ENCODE measurements at places on chromosomes 3 and 15.
A peak's percentile ranks its signal among the peaks of the same experiment; 100 is the strongest.

DNA sequence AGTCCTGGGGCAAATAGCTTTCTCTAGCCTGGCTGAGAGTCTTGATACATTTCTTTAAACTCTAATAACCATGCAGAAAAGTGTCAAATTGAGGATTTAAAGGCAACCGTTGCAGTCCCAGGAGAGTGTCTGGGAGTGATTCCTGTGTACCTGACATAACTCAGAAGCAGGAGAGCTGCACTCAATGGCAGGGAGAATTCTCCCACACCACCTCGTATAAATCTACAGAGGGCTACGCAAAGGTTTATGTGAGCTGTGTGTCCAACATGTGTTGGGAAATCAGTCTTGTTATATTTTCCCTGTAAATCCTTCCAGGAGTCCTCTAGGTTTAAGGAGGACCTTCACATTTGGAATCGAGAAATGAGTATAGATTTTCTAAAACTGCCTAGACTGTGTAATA is 192.6 kb downstream of the WDR72 start:
- no peak for DNase-seq

- no peak for DNase-seq
Observed at GRCh38 chr3:69647511-69648110, 91.7 kb upstream of the MITF start.

- no peak for DNase-seq
Observed at GRCh38 chr3:182212479-182213076, 500.9 kb downstream of the SOX2 start.

GRCh38 chr3:123534264-123534663 is 50.6 kb downstream of the HACD2 start:
- DNase-seq: no peak

GRCh38 chr15:40108855-40109735 is at the start of gene BMF:
TSS of gene BMF (minus strand) at chr15:40108879. CDS start at chr15:40106086, 2,793 bp downstream.
- peak; percentile 99 for DNase-seq

GRCh38 chr3:78613421-78613879 is 1154.3 kb downstream of the ROBO1 start:
- no peak for DNase-seq

- DNase-seq: no peak
Observed at GRCh38 chr3:67118635-67119034, 120.5 kb downstream of the KBTBD8 start.

- no peak for DNase-seq
Observed at GRCh38 chr3:69842789-69843188, 103.5 kb downstream of the MITF start.

DNA sequence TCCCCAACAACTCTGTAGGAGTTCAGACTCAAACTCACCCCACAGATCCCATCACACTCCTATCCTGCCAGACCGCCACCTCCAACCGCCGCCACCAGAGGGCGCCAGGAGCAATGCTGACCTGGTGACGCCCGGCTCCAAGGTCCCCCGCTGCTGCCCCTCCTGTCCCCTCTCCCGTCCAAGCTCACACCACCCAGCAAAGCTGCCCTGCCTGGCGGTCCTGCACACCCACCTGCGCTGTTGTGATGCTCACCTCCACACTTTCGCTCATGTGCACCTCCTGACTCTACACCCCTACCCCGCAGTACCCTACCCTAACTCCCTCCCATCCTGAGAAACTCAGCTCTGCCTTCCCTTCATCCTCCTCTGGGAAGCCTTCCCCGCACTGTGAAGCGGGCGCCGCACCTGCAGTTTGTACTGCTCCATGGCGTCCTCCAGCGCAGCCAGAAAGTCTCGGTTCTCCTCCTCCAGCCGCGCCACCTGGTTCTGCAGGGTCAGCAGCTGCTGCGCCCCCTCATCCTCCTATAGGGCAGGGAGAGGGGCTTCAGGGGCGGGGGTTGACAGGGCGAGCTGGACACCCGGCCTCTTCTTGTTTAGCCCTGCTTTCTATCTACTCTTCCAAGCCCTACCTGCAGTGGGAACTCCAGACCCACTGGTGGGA is 7.9 kb downstream of the KIF7 start:
- DNase-seq: peak; percentile 51

- DNase-seq: no peak
Observed at GRCh38 chr3:9322780-9323179, 40.1 kb upstream of the THUMPD3 start.

DNA sequence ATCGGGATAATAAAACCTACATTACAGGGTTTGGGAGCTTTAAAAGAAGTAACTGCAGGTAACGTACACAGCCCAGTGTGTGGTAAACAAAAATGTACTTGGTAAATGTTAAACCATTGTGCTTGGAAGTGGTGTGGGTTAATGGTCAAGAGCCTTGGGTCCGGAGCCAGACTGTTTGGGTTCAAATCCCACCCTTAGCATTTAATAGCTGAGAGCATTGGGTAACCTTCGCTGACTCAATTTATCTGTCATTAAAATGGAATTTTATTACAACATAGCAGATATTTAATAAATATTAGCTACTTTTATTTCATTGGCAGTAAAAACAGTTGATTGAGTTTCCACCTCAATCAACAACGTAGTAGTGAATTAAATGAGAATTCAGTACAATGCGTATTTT is 1.5 kb downstream of the FSTL1 start:
- no peak for DNase-seq

DNA sequence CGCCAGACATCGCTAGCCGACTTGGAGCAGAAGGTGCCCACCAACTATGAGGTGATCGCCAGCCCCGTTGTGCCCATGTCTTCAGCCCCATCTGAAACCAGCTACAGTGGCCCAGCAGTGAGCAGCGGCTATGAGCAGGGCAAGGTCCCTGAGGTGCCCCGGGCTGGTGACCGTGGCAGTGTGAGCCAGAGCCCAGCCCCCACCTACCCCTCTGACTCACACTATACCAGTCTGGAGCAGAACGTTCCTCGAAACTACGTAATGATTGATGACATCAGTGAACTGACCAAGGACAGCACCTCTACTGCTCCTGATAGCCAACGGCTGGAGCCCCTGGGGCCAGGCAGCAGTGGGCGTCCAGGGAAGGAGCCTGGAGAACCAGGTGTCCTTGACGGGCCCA is 12.9 kb upstream of the APEH start:
- DNase-seq: no peak

GRCh38 chr15:67936258-67936657 is 96.4 kb upstream of the RNU6-1 start:
- DNase-seq: no peak

DNA sequence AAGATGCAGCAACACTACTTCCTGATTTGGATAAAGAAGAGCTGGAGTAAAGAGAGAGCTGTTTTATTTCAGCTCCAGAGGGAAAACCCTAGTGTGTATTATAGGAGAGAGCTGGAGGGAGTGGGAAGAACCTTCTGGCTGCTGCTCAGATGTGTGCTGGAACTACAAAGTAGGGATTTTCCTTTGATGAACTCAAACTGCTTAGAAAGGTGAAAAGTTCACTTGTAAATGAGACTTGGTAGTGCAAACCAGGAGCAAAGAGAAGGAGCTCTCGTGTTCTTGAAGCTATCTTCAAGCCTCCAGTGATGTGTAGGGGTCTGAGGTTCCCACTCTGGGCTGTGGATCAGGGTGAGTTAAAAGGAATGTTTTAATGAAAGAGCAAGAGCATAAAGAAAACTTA is 110.4 kb downstream of the EDEM1 start:
- no peak for DNase-seq

DNA sequence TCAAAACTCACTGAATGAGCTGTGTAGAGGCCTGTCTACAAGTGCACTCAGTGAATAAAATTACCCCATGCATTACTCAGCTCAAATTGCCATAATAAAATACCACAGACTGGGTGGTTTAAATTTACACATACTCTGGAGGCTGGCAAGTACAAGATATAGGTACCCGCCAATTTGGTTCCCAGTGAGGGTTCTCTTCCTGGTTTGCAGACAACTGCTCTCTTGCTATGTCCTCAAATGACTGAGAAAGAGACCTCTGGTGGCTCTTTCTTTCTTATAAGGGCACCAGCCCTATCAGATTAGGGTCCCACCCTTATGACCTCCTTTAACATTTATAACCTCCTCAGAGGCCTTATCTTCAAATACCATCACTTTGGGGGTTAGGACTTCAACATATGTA is 237.0 kb downstream of the CPNE4 start:
- DNase-seq: no peak

DNA sequence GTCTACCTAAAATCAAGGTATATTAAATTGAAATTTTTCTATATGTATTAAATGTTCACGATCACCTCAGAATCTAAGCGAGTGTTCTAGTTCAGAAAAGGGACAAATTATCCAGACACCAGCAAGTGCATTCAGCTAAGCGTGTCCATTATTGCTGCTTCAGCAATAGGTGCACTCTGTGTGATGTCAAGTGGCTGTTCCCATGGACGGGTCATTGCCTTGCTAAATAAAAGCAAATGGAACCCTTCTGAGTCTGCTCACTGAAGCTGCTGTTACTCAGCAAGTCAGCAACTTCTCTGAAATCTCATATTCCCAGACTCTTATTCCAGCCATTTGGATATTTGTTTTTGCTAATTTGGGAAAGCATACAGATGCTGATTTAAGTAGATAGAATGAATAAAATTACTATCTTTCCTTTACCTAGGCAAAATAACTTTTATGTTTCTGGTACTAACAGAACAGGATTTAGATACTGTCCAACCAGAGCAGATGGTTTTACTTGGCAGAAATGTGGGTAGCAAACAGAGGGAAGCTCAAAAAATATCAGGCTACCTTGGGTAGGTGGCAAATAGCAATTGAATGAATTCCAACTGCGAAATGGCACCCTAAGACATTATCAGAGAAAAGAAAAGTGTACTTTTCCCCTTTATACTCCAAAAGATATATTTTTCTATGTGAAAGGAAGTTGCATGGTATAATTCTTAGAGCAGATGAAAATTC is 407.0 kb downstream of the GAP43 start:
- DNase-seq: no peak

DNA sequence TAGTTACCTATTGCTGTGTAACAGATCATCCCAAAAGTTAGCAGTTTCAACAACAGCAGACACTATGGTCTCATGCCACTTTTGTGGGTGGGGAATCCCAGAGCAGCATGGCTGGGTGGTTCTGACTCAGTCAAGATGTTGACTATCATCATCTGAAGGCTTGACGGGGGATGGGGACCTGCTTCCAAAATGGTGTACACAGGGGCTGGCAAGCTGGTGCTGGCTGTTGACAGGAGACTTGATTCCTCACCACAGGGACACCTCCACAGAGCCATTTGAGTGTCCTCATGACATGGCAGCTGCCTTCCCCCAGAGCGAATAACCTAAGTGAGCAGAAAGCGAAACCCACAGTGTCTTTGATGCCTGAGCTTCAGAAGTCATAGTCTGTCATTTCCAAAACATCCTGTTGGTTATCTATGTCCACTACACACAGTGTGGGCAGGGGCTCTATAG is 19.1 kb downstream of the DNAJB8 start:
- peak; percentile 10 for DNase-seq

- no peak for DNase-seq
Observed at GRCh38 chr3:184666442-184666841, 45.4 kb downstream of the MAGEF1 start.

GRCh38 chr3:53045518-53046170 is at the start of gene SFMBT1:
TSS of gene SFMBT1 (minus strand) at chr3:53046073. CDS start at chr3:52969128, 76,945 bp downstream.
- peak; percentile 87 for DNase-seq

- DNase-seq: no peak
Observed at GRCh38 chr15:91635641-91636040, 217.9 kb upstream of the SLCO3A1 start.

Data from CD4-positive, alpha-beta T cell treated with Interleukin-6 for 4 hours (primary cell).